Activated CD4-positive, alpha-beta T cell treated with anti-CD3 and anti-CD28 coated beads, Interleukin-2, amount 10 ng/mL, durations not matched to agents 24 days and 14 days (primary cell): ENCODE measurements at places on chromosomes 2 and 18. TPM values are rescaled to one million over a fixed set of nuclear protein-coding genes. Genes with fewer than 3 reads are reported as not detected.

The EVX2 gene
- total RNA-seq = not detected in 2 replicates

The ERMN gene
- total RNA-seq = 1.4 and 1.6 TPM in 2 replicates

The MYCN gene
- total RNA-seq = 0.12 TPM in 1 of 2 replicates, not detected in the other

The TMEM37 gene
- not detected in 2 replicates for total RNA-seq

The UGT1A4 gene
- total RNA-seq = not detected in 2 replicates

The TWSG1 gene
- 9.9 and 10.1 TPM in 2 replicates for total RNA-seq

The DCDC2C gene
- total RNA-seq = not detected in 2 replicates

The EIF4E2 gene
- 89.9 and 93.2 TPM in 2 replicates for total RNA-seq

The FOXI3 gene
- not detected in 2 replicates for total RNA-seq

The ZNF521 gene
- not detected in 2 replicates for total RNA-seq

The CD207 gene
- not detected in 2 replicates for total RNA-seq

The MAP4K3 gene
- 12.9 and 16.6 TPM in 2 replicates for total RNA-seq

The EIF5B gene
- 86.5 and 88.5 TPM in 2 replicates for total RNA-seq

- H3K4me3 ChIP-seq = no peak overlapping the region
- H3K27me3 ChIP-seq = peaks cover 3% of the 10 kb centered on the region
- no peak overlapping the region for H3K27ac ChIP-seq
- peaks cover 31% of the 10 kb centered on the region for H3K4me1 ChIP-seq
Observed at GRCh38 chr2:58239243-58239925, 1.7 kb downstream of the FANCL start.

DNA sequence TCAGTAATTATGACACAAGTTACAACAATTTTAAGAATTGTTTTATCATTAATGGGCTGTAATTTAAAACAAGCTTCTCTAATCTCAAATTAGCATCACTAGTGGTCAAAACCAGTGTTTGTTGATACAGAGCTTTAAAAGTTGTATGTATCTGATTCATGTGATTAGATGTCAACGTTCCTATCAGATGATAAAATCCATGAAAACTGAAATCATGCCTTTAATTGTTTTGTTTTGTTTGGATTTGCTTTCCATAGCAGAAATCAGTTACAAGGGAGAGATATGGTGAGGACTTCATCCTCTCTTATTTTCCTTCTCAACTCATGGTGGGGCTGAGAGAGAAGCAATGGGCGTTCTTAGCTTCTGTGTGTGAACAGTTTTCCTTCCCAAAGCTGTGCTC is 469.6 kb downstream of the PID1 start:
- no peaks in the 10 kb centered on the region for H3K36me3 ChIP-seq
- no peak overlapping the region for H3K27ac ChIP-seq
- no peaks in the 10 kb centered on the region for H3K27me3 ChIP-seq

DNA sequence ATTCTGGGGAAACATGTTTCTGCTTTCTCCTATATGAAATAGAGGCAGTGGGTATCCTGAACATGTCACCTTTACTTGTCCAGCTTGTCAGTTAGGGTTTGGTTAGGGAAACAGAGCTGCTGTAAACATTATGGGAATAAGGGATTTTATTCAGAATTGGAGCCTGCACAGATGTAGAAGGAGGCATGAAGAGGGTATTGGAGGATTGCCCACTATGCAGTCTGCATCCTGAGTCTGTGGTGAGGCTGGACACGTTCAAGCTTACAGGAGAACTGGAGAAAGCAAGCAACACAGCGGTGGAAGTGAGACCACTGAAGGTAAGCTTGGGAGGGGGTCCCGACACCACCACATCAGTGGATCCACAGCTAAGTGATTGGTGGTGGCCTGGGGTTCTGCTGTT is 443.0 kb upstream of the TNP1 start:
- peaks cover 3% of the 10 kb centered on the region for H3K27me3 ChIP-seq
- H3K4me1 ChIP-seq = no peaks in the 10 kb centered on the region
- H3K4me3 ChIP-seq = no peak overlapping the region
- H3K36me3 ChIP-seq = no peaks in the 10 kb centered on the region

DNA sequence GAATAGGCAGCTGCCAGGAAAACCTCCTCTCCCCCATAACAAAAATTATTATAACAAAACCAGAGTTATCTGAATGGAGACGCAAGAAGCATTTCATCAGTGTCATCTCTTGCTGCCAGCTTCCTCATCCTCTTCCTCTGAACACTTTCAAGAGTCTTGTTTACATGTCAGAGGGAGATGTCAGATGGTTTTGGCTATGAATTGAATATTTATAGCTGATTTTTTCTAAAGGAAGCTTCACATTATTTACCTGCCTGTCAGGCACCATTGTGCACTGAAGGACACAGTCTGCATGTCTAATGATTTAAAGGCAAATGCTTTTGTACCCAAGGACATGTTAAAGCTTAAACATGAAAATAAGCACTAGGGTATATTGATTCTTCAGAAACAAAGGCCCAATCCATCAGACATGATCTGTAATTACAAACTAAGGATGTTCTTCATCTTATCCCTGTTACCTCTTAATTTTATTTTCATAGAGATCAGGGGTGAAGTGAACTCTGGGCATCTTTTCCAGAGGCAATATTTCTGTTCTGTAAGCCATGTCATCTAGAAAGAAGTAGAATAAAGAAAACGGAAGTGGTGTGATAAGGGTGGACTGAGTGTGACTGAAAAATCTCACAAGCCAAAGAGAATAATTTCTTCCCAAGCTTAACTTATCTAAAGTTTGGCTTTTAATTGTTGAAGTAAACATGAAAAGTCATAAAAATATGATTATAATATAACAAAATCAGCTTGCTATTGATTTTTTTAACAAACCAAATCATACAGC is 168.7 kb downstream of the ANKRD44 start:
- no peak overlapping the region for H3K4me3 ChIP-seq
- peaks cover 51% of the 10 kb centered on the region for H3K4me1 ChIP-seq
- DNase-seq = no peak
- peaks cover 27% of the 10 kb centered on the region for H3K36me3 ChIP-seq
- peak overlapping the region; percentile 0 for H3K27ac ChIP-seq
- H3K27me3 ChIP-seq = no peaks in the 10 kb centered on the region

GRCh38 chr2:60840880-60841279 is 40.5 kb upstream of the REL start:
- no peaks in the 10 kb centered on the region for H3K27me3 ChIP-seq
- DNase-seq = no peak
- peaks cover 2% of the 10 kb centered on the region for H3K36me3 ChIP-seq
- H3K4me3 ChIP-seq = no peak overlapping the region
- H3K27ac ChIP-seq = peak overlapping the region; percentile 14

DNA sequence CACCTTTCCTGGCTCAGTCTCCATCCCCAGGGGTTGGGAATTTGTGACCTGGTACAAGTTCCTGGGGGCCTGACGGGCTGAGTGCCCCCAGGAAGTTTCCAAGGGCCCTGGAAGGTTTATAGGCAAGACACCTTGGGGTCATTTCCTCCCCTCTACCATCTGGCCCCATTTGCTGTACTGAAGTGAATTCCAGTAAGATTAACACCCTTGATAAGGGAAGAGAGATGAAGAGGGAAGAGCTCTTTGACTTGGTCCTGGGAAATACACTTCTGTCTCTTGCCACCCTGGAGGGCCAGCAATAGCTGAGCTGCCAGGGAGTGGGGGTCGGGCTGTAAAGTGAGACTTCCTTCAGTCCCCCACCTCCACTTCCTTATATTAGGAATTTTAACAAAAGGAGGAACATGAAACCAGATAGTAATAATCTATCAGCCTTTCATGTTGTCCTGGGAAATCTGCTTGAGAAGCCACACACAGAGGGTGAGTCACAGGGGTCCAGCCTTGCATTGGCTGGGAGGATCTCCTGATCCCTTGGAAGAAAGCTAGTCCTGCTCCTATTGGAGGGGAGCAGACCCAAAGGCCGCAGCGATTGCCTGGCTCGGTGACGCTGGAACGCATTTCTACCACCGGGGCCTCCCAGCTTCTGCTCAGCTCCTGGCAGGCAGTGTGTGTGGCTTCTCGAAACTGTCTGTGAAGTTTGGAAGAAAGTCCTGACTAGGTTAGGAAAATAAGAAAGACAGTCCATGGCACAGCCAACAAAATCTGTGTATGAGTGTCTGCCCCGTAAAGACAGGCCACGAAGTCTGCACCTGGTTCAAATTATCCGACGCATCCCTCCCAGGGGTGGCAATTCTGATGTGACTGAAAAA is 87.3 kb downstream of the ACAA2 start:
- no peak overlapping the region for H3K4me3 ChIP-seq
- H3K36me3 ChIP-seq = no peaks in the 10 kb centered on the region
- peaks cover 27% of the 10 kb centered on the region for H3K27me3 ChIP-seq
- DNase-seq = no peak

GRCh38 chr2:107028661-107029060 is 142.7 kb upstream of the ST6GAL2 start:
- H3K4me1 ChIP-seq = no peaks in the 10 kb centered on the region
- no peaks in the 10 kb centered on the region for H3K27me3 ChIP-seq
- H3K27ac ChIP-seq = no peak overlapping the region

GRCh38 chr2:10844097-10844496 is 31.5 kb upstream of the PDIA6 start:
- no peaks in the 10 kb centered on the region for H3K4me1 ChIP-seq
- H3K27ac ChIP-seq = no peak overlapping the region
- no peak overlapping the region for H3K4me3 ChIP-seq
- no peaks in the 10 kb centered on the region for H3K27me3 ChIP-seq
- DNase-seq = no peak

DNA sequence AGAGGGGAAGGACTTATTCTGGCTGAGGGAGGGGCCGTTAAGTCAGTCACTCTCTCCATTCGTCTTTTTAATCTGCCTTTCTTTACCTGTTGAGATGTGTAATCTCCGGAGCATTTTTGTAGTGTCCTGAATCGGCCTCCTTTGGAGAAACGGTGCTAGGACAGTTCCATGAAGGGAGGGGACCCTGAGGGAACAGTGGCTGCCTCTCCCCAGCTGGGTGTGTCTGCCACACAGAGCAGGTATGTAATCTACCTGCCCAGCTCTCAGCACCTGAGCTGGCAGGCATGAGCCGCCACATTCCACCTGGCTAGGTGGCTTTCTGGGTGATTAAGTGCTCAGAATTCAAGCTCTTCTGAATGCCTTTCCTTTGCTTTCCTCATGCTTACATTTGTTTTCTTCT is 131.2 kb downstream of the WDSUB1 start:
- no peak for DNase-seq
- H3K27ac ChIP-seq = no peak overlapping the region
- no peak overlapping the region for H3K4me3 ChIP-seq
- no peaks in the 10 kb centered on the region for H3K36me3 ChIP-seq
- H3K4me1 ChIP-seq = peaks cover 13% of the 10 kb centered on the region

- H3K4me1 ChIP-seq = no peaks in the 10 kb centered on the region
- no peak overlapping the region for H3K27ac ChIP-seq
- no peak for DNase-seq
Observed at GRCh38 chr2:98310010-98310409, 36.2 kb upstream of the CNGA3 start.

- no peaks in the 10 kb centered on the region for H3K27me3 ChIP-seq
- no peak overlapping the region for H3K27ac ChIP-seq
- peaks cover 13% of the 10 kb centered on the region for H3K4me1 ChIP-seq
- peak overlapping the region; percentile 53 for H3K4me3 ChIP-seq
- peaks cover 6% of the 10 kb centered on the region for H3K36me3 ChIP-seq
Observed at GRCh38 chr2:2056531-2056930, 274.5 kb downstream of the MYT1L start.

DNA sequence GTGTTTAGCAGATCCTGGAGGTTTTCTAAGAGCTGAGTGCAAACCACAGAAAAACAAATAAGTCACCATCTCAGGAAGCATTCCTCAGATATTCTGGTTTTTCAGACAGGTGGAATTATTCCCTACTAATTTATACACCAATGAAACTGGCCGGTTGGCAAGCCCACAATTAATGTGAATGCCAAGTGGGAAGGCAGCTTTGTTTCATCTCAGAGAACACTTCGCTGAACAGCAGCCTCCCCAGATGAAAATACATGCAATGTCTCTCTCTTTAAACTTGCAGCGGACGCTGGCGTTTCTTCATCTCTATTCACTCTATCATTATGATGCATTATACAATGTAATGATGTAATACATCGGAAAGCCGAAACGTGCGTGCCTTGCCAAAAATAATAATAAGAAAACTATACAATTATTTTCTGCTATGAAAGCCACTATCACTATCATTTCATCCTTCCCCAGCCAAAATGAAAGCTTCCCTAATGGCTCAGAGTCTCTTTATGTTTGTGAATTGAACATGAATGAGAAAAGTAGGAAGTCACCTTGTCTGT is 649.4 kb downstream of the BCL11A start:
- no peaks in the 10 kb centered on the region for H3K4me1 ChIP-seq
- no peak for DNase-seq
- H3K27ac ChIP-seq = no peak overlapping the region
- H3K4me3 ChIP-seq = no peak overlapping the region
- H3K36me3 ChIP-seq = no peaks in the 10 kb centered on the region

- DNase-seq = no peak
- H3K36me3 ChIP-seq = no peaks in the 10 kb centered on the region
- H3K4me1 ChIP-seq = no peaks in the 10 kb centered on the region
- H3K27me3 ChIP-seq = no peaks in the 10 kb centered on the region
Observed at GRCh38 chr2:17051538-17051937, 385.9 kb upstream of the CYRIA start.

DNA sequence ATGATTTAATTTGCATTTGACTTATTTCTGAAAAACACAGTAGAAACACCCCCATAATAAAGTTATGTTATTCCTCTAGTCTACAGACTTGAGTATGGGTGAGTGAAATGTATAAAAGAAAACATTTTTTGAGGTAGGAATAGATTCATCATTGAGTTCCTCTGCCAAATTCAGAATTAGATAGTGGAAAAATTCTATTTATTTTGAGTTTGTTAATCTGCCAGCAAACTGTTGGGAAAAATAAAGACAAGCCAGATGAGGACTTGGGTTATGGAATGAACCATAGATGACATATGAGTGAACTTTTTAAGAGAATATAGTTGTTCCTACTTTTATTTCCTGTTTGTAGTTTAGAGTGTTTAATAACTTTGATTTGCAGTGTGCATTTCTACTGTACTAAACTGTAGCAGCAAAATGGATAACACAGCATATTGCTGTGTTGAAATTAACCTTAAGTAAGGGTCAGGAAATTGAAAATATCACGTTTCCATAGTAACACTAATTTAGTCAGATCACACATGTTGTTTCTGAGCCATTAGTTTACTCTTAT is 35.6 kb upstream of the PNPT1 start:
- H3K36me3 ChIP-seq = no peaks in the 10 kb centered on the region
- no peak overlapping the region for H3K27ac ChIP-seq
- H3K4me3 ChIP-seq = no peak overlapping the region

DNA sequence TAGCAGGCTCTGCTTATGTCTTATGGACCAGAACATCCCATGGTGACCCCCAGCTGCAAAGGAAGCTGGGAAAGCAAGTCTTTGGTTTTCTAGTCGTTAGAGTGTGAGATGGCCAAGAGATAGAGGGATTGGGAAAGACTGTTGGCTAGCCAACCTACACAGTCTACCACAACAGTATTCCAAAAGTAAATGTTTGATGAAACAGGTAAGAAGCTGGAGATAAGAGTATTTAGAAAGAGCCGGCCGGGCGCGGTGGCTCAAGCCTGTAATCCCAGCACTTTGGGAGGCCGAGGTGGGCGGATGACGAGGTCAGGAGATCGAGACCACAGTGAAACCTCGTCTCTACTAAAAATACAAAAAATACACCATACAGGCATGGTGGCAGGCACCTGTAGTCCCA is 124.4 kb downstream of the GALNT1 start:
- H3K4me1 ChIP-seq = no peaks in the 10 kb centered on the region
- DNase-seq = no peak
- H3K4me3 ChIP-seq = no peak overlapping the region
- peaks cover 15% of the 10 kb centered on the region for H3K36me3 ChIP-seq
- H3K27ac ChIP-seq = no peak overlapping the region
